ENCODE measurements at places on chromosomes 13 and 19.

- DNase-seq, result no peak
These were observed 55.2 kb upstream of the UQCRFS1 start for GRCh38 chr19:29268103-29268502.

DNA sequence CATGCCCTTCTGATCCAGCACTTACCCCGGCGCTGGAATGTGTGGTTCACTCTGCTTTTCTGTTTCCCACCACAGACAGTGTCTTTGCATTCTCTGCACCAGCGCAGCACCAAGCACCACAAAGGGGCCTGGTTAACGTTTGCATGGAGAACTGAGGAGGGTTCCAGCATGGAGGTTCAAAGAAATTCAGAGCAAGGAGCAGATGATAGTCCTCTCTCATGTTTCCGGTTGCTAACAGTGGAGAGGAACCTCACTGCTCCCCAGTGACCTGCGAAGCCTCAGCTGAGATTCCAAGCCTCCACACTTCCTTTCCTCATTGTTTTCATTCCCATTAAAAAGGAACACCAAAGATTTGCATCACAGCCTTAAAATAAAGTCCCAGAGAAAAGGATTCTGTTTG is 99.7 kb downstream of the STARD13 start:
- DNase-seq, result no peak

GRCh38 chr19:2056837-2057192 is 5.8 kb upstream of the MKNK2 start:
- no peak for DNase-seq

DNA sequence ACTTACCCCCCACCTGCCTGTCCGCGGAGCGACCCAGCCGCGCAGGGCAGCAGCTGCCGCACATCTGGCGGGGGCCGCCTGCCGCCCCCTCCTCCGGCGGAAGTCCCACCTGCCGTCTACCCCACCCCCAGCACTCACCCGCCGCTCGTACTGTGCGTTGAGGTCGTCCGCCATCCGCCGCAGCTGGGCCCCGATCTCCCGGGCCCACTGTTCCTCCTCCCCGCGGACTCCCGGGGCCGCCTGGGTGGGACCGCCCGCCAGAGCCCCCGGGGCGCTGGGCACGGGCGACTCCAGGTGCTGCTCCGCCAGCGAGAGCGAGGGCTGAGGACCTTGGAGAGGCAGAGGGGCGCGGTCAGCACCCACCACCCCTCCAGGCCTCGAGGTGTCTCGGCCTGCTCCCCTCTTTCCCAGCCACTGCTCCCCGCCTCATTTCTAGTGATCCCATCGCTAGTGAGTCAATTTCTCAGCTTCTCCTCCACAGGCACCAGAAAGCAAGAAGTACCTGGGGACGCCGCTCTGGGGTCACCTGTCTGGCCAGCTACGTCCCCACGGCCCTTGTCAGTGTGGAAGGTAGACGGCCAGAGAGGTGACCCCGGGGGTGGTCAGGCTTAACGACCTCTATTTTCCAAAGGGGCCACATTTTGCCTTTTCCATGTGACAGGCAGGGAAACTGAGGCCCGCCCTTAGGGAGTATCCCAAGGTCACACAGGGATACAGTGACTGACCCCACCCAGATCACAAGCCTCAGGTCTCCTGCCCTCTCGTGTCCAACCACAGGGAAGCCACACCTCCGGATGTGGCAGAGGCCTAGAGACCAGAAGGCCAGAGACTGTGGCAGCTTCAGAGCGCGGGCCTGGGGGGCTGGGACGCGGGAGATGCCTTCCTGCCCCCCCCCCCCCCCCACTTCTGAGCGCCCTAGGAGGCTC is 4.3 kb downstream of the BBC3 start:
- peak; percentile 24 for DNase-seq

- no peak for DNase-seq
These were observed 290.1 kb upstream of the TSHZ3 start for GRCh38 chr19:31639306-31639705.

GRCh38 chr13:25717666-25718197 is 334.1 kb downstream of the SHISA2 start:
- no peak for DNase-seq

DNA sequence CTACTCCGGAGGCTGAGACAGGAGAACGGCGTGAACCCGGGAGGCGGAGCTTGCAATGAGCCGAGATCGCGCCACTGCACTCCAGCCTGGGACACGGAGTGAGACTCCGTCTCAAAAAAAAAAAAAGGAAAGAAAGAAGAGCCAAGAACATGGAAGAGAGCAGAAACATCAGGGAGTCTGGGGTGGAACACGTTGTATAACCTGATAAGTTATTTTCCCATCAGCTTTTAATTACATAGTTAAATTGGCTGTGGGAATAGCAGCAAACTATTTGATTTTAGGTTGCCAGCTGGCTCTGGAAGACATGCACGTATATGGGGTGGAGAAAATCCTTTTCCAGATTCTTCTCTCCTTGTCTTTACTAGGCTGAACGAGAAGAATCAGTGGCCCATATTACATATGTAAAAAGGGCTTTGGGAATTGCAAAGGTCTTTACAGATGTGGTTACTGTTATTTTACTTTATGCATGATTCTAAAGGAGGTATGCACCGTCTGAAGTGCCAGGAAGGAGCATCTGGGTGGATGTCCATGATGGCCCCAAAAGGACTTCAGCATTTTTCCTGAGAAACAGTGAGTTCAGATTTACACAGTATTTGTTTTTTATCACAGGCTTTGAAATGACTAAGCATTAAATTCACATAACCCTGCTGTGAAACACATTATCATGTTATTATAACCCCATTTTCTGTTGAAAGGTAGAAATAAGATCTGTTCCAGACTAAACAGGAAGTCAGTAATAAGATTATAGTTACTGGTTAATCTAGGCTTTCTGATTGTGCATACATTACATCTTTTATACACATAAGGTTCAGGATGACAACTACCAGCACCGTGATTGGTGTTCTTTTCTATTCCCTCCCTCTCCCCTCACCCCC is 4.6 kb upstream of the NAA16 start:
- DNase-seq, result no peak

GRCh38 chr19:10142701-10143375 is 23.1 kb upstream of the EIF3G start:
- peak; percentile 26 for DNase-seq

GRCh38 chr19:39369200-39369599 is 21.7 kb downstream of the PAF1 start:
- no peak for DNase-seq

DNA sequence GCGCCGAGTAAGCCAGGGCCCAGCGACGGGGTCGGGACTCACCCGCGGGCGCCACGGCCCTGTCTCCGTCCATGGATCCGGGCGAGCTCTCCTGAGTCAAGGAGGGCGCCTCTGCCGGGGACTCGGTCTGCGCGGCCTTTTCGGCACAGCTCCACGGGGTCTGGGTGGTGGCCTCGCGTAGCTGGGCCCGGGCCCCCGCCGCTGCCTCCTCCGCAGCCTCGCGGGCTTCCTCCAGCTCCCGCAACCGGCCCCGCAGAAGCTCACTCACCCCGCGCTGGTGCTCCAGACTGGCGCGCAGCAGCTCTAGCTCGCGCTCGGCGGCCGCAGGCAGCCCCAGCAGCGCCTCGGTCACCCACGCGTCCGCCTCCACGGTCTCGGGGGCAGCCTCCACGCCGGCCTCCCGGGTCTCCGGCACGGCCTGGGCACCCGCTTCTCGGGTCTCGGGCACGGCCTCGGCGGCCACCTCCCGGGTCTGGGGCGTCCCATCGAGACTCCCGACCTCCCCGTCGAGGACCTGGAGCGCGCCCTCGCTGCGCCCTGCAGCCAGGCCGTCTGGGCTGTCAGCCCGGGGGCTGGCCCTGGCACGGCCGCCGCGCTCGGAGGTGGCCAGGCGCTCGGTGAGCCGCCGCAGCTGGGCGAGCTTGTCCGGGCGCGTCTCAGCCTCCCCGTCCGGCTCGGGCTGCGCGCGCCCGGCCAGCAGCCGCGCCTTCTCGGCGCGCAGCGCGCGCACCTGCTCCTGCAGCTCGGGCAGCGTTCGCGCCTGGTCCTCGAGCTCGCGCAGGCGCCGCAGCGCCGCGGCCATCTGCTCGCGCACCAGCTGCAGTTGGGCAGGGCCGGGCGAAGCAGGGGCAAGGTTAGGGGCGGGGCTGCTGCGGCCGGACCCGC is 8.4 kb downstream of the KANK3 start:
- DNase-seq, result no peak

DNA sequence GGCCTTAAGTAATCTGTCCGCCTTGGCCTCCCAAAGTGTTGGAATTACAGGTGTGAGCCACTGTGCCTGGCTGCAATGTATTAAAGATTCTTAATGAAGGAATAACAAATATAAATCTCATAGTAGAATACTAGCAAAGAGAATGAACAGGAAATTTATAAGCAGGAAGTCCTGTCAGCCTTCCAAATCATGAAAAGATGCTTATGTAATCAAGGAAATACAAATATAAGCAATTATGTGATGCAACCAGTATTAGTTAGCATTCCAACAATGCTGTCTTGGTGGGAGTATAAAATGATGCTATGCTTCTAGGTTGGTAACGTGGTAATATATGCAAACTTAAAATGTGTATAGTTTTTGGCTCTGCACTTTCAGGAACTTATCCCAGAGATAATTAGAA is 133.8 kb downstream of the PDS5B start:
- no peak for DNase-seq

All from activated T-cell treated with anti-CD3 and anti-CD28 coated beads for 1 hour (primary cell).